ENCODE measurements at places on chromosomes 13 and 19. TPM values are rescaled to one million over a fixed set of nuclear protein-coding genes. Genes with fewer than 3 reads are reported as not detected.

OR7C1 gene
- not detected for total RNA-seq

ZNF17 gene
- 14.7 TPM for total RNA-seq

ZNF560 gene
- total RNA-seq, result not detected

PLPPR2 gene
- total RNA-seq, result 7.9 TPM

- peak overlapping the region; percentile 66 for H3K4me3 ChIP-seq
- DNase-seq, result no peak
- peaks cover 72% of the 10 kb centered on the region for H3K27me3 ChIP-seq
These were observed 366 bp upstream of the KL start for GRCh38 chr13:33015791-33016323.

DNA sequence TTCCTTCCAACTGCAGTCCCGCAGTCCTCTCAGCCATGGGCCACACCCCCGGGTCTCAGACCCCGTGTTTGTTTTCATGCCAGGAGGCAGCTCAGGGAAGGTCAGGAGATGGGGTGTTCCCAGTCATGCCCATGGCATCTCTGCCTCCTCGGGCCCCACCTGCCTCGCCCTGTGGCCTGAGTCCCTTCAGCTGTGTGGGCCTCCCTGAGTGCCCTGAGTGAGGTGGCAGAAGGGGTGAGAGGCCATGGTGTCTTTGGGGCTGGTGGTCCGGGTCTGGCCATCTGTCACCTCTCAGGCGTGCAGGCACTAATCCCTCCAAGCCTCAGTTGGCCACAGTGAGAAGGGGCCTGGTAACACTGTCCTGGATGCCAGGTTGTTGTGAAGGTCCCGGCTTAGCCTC lies 10.9 kb upstream of the KDM4B start:
- no peaks in the 10 kb centered on the region for H3K27me3 ChIP-seq
- DNase-seq, result no peak
- H3K27ac ChIP-seq, result no peak overlapping the region
- H3K4me1 ChIP-seq, result no peaks in the 10 kb centered on the region
- H3K4me3 ChIP-seq, result no peak overlapping the region
- H3K36me3 ChIP-seq, result peaks cover 14% of the 10 kb centered on the region

GRCh38 chr13:105153611-105154010 lies 1381.9 kb downstream of the EFNB2 start:
- no peak for DNase-seq
- no peaks in the 10 kb centered on the region for H3K36me3 ChIP-seq
- no peak overlapping the region for H3K27ac ChIP-seq
- no peaks in the 10 kb centered on the region for H3K27me3 ChIP-seq
- no peak overlapping the region for H3K4me3 ChIP-seq

GRCh38 chr19:37905946-37906868 lies at the start of gene WDR87:
WDR87 (minus strand) TSS chr19:37906594; CDS start chr19:37898239, 8,355 bp downstream.
- peak; percentile 71 for DNase-seq
- no peaks in the 10 kb centered on the region for H3K27me3 ChIP-seq
- H3K36me3 ChIP-seq, result peaks cover 2% of the 10 kb centered on the region
- peaks cover 43% of the 10 kb centered on the region for H3K4me1 ChIP-seq
- H3K4me3 ChIP-seq, result peak within 1 kb of the TSS; percentile 89

GRCh38 chr13:99661791-99662190 lies 160.5 kb downstream of the TM9SF2 start:
- H3K4me1 ChIP-seq, result peaks cover 31% of the 10 kb centered on the region
- DNase-seq, result no peak
- no peak overlapping the region for H3K27ac ChIP-seq
- H3K27me3 ChIP-seq, result peaks cover 16% of the 10 kb centered on the region
- no peak overlapping the region for H3K4me3 ChIP-seq

GRCh38 chr13:73991384-73991783 lies 142.8 kb downstream of the KLF12 start:
- no peaks in the 10 kb centered on the region for H3K27me3 ChIP-seq
- peaks cover 40% of the 10 kb centered on the region for H3K4me1 ChIP-seq
- no peak overlapping the region for H3K4me3 ChIP-seq
- DNase-seq, result no peak
- H3K27ac ChIP-seq, result no peak overlapping the region
- peaks cover 2% of the 10 kb centered on the region for H3K36me3 ChIP-seq

- DNase-seq, result no peak
- H3K4me1 ChIP-seq, result peaks cover 4% of the 10 kb centered on the region
These were observed 16.0 kb downstream of the ILF3 start for GRCh38 chr19:10670182-10670581.

- no peak for DNase-seq
- H3K4me1 ChIP-seq, result no peaks in the 10 kb centered on the region
- no peak overlapping the region for H3K27ac ChIP-seq
- no peaks in the 10 kb centered on the region for H3K27me3 ChIP-seq
- no peak overlapping the region for H3K4me3 ChIP-seq
These were observed 731.2 kb upstream of the PCDH9 start for GRCh38 chr13:67961331-67961730.

GRCh38 chr19:2648528-2648937 lies 54.0 kb downstream of the GNG7 start:
- H3K4me1 ChIP-seq, result peaks cover 2% of the 10 kb centered on the region
- no peaks in the 10 kb centered on the region for H3K27me3 ChIP-seq
- DNase-seq, result peak; percentile 56
- H3K4me3 ChIP-seq, result no peak overlapping the region

DNA sequence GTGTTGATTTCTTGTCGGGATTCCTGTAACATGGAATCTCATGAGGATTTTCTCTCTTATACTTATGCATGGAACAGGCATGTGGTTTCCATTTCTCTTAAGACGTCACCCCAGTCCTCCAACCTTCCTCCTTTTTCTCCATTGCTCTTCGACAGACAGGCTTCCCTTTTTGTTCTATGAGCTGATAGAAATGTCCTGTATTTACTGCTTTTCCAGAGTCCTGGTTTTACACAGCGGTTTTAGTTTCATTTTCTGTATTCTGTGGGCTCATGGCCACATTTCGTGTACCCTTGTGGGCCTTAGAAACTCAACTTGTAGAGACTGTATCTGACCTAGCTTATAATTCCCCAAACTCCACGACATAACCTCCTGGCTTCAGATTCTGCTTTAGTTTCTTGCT lies 113.1 kb downstream of the PAN3 start:
- no peaks in the 10 kb centered on the region for H3K27me3 ChIP-seq
- no peaks in the 10 kb centered on the region for H3K4me1 ChIP-seq
- peaks cover 28% of the 10 kb centered on the region for H3K36me3 ChIP-seq
- no peak overlapping the region for H3K4me3 ChIP-seq

- peaks cover 16% of the 10 kb centered on the region for H3K4me1 ChIP-seq
- H3K36me3 ChIP-seq, result peaks cover 1% of the 10 kb centered on the region
- no peak for DNase-seq
- peaks cover 47% of the 10 kb centered on the region for H3K27me3 ChIP-seq
These were observed 94.9 kb downstream of the FAM216B start for GRCh38 chr13:42876270-42876714.

- H3K4me3 ChIP-seq, result peak overlapping the region; percentile 86
- no peak overlapping the region for H3K27ac ChIP-seq
- no peak for DNase-seq
- H3K4me1 ChIP-seq, result peaks cover 6% of the 10 kb centered on the region
- H3K27me3 ChIP-seq, result peaks cover 11% of the 10 kb centered on the region
- no peaks in the 10 kb centered on the region for H3K36me3 ChIP-seq
These were observed 1.6 kb downstream of the MISP3 start for GRCh38 chr19:14073925-14074838.
